ENCODE measurements at places on chromosomes 4 and X.

DNA sequence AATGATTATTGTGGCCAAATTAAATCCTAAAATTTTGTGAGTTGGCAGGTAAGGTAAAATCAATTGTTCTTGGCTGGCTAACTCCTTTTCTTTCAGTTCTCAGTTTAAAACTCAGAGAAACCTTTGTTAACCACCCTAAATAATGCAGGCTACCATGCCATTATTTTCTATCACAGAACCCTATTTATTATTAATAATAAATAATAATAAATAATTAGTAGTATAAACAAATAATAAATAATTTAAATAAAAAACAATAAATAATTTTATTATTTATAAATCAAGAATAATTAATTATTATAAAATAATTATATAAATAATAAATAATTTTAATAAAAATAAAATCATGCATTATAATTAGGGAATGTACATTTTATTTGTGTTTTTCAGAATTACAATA is 390.3 kb downstream of the ARHGAP24 start:
- no peak for DNase-seq

DNA sequence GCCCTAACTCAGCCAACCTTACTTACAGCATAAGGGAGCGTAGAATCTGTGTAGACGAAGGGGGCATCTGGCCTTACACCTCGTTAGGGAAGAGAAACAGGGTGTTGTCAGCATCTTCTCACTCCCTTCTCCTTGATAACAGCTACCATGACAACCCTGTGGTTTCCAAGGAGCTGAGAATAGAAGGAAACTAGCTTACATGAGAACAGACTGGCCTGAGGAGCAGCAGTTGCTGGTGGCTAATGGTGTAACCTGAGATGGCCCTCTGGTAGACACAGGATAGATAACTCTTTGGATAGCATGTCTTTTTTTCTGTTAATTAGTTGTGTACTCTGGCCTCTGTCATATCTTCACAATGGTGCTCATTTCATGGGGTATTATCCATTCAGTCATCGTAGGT is 14.6 kb downstream of the PLP1 start:
- no peak for DNase-seq

GRCh38 chr4:181146051-181146450 is 1097.2 kb upstream of the TENM3 start:
- DNase-seq = no peak

GRCh38 chr4:125321709-125322365 is 7.1 kb downstream of the FAT4 start:
- DNase-seq = no peak

DNA sequence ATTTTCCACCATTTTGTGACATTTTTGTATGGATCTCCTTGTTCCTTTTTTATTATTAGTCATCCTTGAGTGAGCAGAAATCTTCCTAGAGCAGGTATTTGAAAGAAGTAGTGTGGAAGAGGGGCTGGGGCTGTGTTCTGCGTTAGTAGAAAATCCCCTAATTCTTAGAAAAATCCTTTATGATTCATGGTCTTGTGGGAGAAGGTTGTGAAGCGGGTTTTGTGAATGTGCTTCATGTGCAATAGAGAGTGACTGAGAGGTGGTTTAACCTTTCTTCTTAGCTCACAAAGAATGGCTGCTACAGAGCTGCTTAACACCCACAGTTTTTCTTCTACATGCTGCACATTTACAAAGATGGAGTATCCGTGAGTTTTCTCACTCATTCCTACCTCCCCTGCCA is 220.5 kb downstream of the IDS start:
- DNase-seq = no peak

- no peak for DNase-seq
Measured at GRCh38 chr4:48898733-48899431, 7.7 kb downstream of the OCIAD2 start.

DNA sequence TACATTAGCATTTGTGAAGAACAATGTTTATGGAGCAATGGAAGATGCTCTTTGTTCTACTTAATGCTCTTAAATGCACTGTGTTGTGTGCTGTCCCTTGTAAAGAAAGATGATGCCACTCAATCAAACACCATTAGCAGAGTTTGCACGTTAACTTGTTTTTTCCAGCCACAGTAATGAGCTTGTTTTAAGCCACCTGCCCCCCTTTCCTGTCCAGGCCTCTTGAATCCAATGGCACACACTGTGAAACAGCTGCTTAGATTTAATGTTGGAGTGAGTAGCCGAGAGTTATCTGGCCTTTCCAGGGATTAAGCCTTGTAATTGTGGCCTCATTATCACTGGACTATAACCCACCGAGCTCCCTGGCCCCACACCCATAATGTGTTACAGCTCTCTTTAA is 86.0 kb downstream of the PAK3 start:
- DNase-seq = no peak

DNA sequence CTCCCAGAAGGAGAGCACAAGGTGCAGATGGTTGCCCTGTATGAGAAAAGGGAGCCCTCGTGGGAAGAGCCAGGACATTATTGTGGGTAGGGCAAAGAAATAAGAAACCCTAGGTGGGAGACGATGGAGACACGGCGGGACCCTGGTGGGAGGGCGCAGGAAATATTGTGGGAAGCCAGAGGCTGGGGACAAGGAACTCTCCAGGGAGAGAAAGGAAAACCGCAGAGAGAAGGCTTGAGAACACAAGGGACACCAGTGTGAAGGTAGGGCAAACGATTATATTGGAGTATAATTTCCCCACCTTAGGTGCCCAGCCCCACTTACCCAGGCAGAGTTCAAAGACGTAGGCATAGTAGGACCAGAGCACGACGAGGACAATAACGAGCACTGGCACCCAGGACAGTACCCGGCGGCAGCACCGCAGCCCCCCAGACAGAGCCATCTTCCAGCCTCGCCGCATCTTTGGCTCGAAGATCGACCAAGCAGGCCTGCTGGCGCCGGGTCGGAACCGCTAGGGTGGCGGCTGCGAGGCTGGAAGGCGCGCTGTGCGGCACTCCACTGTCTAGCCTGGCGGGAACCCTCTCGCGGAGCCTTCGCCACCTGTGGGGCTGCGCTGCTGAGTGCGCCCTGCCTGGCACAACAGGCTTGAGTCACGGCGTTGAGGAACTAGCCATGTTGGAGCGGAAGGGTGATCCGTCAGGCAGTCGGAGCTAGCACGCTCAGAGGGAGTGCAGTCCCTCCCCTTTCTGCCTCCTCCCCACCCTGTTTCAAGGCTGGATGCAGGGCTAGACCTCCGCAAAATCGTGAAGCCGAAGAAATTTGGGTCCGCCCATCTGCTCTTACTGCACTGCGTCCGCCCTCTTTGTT is at the start of gene ZDHHC15:
ZDHHC15 (minus strand) TSS at position 473 of the 867 bp plus-strand sequence; CDS start at position 460, 13 bp downstream.
- peak; percentile 8 for DNase-seq

- DNase-seq = no peak
Measured at GRCh38 chr4:69930768-69931167, at the start of gene CSN1S1. CSN1S1 (plus strand) TSS chr4:69931068; CDS start chr4:69932556, 1,488 bp downstream.

GRCh38 chrX:36640232-36640631 is 367.9 kb upstream of the FAM47C start:
- no peak for DNase-seq

GRCh38 chr4:39877971-39878370 is 99.7 kb downstream of the PDS5A start:
- DNase-seq = no peak

DNA sequence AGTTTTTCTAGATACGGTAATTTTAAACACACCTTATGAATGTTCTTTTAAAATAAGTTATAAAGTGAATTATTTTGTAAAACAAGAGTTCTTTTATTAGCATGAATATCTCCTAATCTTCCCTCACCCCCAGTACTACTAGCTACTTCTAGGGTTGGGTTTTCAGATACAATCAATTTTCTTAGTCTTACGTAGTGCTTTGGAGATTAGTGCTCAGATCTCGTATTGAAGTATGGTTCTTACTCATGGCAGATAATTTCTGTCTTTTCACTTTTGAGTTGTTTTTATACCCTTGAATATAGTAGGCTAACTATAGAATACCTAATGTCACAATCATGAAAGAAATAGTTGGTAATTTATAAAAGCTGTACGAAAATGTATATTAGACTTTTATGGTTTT is 43.2 kb downstream of the CDKL5 start:
- DNase-seq = no peak

DNA sequence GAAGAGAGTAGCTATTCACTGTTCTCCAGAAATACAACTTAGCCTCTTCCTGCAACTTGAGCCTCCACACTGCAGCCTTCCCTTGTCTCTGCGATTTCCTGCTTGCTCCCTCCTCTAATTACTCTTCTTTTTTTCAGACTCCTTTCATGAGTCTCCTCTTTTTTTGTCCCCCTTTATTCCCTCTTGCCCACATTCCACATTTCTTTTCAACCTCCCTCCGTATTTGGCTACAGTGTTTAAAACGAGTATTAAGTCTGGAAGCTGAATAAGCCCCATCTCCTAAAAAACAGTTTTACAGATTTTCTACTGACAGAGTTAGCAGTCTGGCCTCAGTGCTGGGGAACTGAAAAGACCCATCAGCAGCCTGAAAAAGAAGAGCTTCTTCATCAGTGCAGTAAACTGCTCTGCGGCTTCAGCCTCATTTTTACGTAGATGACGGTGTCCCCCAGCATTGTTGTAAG is 141.5 kb downstream of the TENM3 start:
- DNase-seq = no peak

DNA sequence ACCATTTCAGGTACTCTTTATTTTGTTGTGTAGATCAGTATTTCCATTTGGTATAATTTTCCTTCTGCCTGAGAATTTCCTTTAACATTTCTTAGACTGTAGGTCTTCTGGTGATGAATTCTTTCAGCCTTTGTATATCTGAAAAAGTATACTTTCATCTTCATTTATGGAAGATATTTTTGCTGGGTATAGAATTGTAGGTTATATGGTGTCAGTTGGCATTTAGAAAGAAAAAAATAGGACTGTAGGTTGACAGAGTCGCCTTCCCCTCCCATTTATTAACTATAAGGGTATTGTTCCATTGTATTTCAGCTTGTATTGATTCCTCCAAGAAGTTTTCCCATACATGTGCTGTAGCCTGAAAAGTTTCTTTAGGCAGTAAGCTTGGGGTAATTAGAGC is 71.9 kb downstream of the KDM6A start:
- DNase-seq = no peak

- DNase-seq = no peak
Measured at GRCh38 chr4:8591626-8592365, 769 bp upstream of the CPZ start.

DNA sequence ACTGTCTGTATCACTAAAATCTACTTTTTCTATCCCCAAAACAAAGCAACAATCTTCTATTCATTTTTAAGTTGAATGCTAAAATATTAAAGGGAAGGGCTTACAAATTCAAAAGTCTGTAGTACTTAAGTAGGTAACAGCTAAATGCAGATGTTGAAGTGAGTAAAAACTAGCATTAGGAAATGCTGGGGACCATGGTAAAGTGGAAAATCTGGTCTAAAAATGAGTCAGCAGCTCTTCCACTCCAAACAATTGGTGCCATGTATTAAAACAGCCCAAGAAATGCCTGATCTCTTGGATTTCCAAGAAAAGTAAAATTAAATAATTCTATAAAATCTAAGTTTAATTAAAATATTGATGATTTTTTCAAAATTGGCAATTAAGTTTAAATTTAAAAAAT is 73.3 kb upstream of the PPP3CA start:
- no peak for DNase-seq
